ENCODE measurements at places on chromosomes 2 and 18.

- DNase-seq: no peak
These were observed 34.4 kb upstream of the KLF7 start for GRCh38 chr2:207200136-207200535.

DNA sequence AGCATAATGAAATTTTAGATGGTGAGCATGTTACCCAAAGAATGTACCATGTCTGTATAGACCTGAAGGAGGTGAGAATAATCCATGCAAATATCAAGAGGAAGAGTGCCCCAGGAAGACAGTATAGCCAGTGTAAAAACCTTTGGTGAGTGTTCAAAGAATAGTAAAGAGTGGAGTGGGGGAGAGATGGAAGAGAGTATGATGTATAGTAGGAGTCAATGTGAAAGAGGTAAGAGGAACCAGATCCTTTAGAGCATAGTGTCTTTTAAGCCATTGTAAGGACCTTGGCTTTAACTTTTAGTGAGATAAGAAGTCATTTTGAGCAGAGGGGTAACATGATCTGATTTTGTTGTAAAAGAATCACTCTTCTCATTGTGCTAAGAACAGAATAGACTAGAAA lies 1052.3 kb upstream of the ZEB2 start:
- no peak for DNase-seq

- no peak for DNase-seq
These were observed 55.5 kb upstream of the SLC8A1 start for GRCh38 chr2:40507432-40507831.

- DNase-seq: no peak
These were observed 60.6 kb upstream of the ATP8B1 start for GRCh38 chr18:57863706-57864105.

GRCh38 chr2:135258193-135258592 lies 206.1 kb downstream of the RAB3GAP1 start:
- no peak for DNase-seq

- no peak for DNase-seq
These were observed 77.5 kb downstream of the NCOA1 start for GRCh38 chr2:24568551-24568950.

DNA sequence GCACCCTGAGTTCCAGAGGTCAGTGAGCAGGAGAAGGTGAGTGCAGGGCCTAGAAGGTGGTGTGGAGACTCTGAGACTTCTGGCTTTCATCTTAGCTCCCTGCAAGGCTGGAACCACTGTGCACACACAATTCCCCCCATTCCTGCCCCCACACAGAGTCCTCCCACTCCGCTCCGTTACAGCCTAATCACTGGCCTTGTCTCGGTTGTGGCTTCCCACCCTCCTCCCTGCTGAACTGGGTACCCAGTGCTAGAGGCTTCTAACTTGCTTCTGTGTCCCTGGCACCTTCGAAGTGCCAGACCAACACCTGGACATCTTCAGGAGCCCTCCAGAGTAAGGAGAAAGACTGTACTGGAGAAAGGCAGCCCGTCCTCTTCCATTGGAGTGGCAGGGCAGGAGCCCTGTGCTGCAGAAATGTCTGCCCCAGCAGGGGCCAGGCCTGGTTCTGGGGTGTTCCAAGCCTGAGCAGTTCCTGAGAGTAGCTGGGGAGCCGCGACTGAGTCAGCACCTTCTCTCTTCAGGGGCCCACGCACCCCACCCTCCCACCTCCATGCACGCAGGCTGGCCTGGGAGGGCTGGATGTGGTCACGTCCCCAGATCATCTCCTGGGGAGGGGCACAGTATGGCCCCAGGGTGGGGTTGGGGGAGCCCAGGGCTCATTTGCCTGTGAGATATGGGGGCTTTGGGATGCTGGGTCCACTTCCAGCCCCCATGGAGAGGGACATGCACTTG lies 23.4 kb downstream of the CROCC2 start:
- no peak for DNase-seq

DNA sequence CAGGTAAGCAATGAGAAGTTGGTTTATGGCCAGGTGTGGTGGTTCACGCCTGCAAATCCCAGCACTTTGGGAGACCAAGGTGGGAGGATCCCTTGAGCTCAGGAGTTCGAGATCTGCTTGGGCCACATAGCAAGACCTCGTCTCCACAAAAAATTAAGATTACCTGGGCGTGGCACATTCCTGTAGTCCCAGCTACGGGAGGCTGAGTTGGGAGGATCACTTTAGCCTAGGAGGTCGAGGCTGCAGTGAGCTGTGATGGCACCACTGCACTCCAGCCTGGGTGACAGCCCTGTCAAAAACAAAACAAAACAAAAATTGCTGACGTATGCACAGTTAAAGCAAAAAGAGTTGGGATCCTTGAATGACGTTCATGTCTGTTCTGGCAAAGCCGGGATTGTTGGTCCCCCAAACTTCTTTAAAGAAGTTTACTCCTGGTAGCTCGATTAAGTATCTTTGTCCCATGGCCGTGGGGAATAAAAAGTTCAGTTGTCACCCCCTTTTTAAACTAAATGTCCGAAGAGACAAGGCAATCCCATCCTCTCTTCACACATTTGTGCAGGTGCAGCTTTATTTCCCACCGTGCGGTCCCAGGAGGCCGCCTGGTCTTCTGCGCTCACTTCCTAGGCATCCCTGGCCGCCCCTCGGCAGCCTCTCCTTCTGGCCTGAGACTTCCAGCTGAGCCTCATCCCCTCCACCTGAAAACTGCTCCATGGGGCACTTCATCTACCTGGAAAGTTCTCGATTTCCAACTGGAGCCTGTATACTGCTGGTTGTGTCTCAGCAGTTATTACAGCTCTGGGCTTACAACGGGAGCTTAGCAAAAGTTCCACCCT lies 762 bp upstream of the SPOPL start:
- no peak for DNase-seq

DNA sequence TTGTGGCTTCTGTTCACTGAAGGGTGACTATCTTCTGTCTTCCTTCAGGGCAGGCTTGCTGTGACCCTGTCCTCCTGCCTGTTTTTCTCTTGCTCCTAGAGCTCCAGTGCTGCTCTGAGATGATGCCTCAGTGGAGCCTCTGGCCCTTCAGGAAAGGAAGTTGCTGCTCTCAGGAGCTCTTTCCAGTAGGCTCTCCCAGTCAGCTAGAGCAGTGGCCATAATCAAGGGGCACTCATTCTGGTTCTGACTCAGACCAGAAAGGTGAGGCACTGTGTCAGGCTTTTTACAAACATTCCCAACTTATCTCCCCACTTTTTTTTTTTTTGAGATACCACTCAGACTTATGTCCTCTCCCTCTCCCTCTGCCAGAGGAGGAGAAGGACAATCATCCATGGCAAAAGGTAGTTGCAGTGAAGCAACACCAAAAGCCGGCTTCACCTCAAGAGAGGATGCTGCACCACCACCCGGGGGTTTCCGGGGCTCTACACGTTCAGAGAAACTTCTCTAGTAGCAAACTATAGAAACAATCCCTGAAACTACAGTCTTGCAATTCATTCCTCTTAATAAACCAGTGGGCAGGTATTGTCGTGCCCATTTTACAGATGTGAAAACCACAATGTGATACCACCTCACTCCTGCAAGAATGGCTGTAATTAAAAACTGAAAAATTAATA lies 115.4 kb downstream of the ACTR3 start:
- no peak for DNase-seq

DNA sequence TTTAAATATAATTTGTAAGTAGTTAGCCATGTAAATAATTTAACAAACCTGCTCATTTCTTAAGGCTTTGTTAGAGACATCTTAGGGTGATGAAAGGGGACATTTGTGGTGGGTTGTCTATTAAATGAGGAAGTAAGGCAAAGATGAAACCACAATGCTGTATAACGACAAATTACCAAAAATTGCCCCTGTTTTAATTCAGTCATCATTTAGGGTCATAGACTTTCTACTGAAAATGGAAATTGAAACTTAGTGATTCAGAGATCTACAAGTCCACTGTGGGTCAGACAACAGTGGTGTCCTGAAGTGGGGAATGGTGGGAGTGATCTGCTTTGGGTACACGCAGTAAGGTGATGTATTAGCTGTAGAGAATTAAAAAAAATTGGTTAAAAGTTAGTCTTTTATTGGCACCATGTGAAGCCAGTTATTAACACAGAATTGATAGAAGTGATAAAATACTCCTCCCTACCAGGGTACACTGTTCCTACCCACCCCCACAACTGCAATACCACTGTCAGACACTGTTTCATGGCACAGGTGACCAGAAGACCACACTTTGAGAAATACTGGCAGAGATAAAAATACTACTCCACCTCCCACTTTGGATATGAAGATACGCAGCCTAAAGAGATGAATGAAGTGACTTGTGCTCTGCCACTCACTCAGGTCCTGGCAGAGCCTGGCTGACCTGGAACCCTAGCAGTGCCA lies 13.4 kb downstream of the CERS6 start:
- no peak for DNase-seq

DNA sequence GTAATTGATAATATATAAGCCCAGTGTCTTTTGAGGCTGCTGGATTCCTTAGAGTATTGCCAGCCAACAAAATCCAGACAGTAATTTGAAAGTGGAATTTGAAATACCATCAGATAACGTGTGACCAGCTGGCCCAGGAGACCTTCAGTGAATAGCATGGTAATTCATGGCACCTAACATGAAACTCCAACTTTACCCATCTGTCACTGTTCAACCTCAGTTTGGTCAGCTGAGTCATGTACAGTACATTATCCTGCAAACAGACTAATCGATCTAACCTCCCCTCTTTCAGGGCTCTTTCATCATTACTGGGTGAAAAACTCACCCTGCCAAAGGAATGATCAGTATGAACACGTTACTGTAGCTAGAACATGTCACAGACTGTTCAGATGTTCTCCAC lies 230.6 kb downstream of the DOK6 start:
- DNase-seq: no peak

GRCh38 chr2:210230518-210230917 lies 5.3 kb upstream of the ACADL start:
- no peak for DNase-seq

- DNase-seq: no peak
These were observed 166.0 kb upstream of the FAM98A start for GRCh38 chr2:33765122-33765521.

DNA sequence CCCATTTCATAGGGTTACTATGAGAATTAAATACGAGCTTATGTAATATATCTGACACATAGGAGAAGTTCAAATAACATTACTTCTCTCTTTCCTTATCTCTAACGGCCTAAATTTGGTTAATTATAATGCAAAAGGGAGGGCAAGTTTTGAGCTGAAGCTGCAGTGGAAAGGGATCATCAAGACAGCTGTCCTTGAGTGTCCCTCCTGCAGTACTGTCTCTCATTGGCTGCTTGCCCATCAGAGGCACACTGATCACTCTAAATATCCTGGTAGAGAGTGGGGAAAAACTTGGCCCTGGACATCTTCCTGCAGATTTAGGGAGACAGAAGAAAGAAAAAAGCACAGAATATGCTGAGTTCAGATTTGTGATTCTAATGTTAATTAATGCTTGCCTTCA lies 186.0 kb downstream of the CAMKMT start:
- no peak for DNase-seq

GRCh38 chr2:53379547-53379946 lies 388.1 kb upstream of the CHAC2 start:
- DNase-seq: no peak

GRCh38 chr2:85933753-85934594 lies 45.2 kb upstream of the ST3GAL5 start:
- no peak for DNase-seq

DNA sequence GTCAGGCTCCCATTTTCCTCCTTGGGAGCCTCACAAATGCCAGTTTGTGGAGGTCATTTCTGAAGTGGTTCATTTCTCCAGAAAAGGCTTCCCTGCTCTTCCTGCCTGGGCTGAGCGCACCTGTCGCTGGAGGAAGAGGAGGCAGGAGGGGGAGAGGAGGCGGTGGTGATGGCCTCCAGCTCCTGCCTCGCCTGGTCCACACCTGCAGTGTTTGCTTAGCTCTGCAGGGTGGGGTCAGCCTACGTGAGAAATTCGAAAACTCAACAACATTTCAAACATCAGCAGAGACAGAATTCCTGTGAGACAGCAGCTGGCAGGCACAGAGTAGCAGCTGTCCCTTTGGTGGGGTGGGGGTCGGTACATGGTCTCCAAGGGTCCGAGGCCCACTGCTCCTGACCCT lies 7.9 kb downstream of the IMPA2 start:
- DNase-seq: no peak

- DNase-seq: no peak
These were observed 125.5 kb upstream of the SERTAD2 start for GRCh38 chr2:64779117-64779690.

DNA sequence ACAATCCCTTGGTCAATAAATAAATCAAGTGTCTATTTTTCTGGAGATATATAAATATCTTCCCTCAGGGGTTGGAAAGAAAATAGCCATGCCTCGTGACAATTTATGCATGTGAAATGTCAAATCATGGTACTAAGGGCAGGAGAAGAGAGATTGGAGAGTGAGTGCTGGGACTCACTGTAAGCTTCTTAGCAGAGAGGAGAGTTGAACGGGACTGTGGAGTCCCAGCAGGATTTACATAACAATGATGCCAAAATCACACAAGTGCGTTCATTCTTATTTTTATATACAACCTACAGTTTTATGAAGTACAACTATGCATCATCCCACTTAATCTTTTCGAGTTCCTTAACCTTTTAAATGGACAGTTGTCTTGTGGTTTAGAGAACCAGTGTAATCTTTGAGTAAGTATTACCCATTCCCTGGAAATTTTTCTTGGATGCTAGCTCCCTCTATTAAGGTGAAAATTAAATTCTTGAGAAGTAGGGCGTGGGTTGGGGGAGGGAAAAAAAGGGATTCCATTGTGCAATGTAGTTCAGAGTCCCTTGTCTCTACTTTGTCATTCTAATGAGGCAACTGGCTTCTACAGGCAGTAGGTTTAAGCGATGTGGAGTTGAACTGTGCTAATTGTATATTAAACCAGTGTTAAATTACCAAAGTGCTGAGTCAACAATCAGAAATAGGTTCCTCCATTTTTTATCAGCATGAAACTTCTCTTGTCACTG lies 143.6 kb upstream of the EPHA4 start:
- DNase-seq: no peak

- DNase-seq: peak; percentile 55
These were observed 807 bp downstream of the PELI1 start for GRCh38 chr2:64143169-64144056.

DNA sequence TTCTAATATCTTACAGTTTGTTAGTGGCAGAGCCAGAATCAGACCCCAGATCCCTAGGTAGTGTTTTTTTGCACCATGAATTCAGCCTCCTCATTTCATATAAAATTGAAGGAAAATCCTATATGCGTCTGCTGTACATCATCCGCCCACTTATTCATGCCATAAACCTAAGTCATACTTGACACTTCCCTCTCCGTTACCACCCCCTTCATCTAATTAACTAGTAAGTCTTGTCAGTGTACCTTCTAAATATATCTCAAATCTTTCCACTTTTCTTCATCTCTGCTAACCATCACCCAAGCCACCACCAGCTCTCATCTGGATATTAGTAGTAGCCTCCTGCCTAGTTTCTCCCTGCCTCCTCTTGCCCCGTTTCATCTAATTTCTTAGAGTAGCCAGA lies 248.7 kb upstream of the SIX3 start:
- no peak for DNase-seq

DNA sequence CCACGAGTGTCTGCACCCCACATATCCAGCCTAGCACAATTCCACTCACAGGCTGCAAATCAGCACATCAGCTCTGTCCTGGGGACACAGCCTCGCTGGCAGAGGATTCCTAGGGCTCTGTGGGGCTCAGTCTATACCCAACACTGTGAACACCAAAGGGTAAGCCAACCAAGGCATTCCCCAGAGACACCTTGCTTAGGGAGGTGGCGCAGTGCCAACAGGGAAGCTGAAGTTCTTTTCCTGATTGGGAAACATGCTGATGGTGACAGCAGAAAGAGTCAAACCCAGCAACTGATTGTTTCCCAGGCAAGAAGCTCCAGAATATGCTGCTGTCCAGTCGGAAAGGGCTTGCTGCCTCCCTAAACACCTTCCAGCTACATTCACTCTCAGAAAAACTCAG lies 55.8 kb downstream of the TTC32 start:
- no peak for DNase-seq

GRCh38 chr18:61992923-61993322 lies 100.1 kb upstream of the RNF152 start:
- DNase-seq: no peak
